RKO (cell line): ENCODE measurements at places on chromosomes 16 and 17.

- no peak for DNase-seq
Observed at GRCh38 chr16:50444526-50444925, 75.7 kb upstream of the BRD7 start.

- DNase-seq = no peak
Observed at GRCh38 chr17:79146562-79146961, 71.9 kb downstream of the ENGASE start.

- DNase-seq = no peak
Observed at GRCh38 chr17:76495663-76496400, 5.4 kb downstream of the RHBDF2 start.

DNA sequence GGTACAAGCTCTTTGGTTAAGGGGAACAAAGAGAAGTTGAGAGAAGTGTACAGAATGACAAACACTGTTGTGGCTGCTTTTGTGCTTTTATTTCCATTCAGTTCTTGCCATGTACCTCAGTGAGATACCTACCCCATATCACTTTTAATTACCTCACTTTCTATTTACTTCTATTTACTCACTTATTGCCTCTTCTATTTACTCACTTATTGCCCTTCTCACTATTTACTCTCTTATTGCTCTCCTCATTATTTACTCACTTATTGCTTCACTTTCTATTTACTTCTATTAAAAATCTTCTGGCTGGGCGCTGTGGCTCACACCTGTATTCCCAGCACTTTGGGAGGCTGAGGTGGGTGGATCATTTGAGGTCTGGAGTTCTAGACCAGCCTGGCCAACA is 41.9 kb downstream of the MBTD1 start:
- DNase-seq = no peak

DNA sequence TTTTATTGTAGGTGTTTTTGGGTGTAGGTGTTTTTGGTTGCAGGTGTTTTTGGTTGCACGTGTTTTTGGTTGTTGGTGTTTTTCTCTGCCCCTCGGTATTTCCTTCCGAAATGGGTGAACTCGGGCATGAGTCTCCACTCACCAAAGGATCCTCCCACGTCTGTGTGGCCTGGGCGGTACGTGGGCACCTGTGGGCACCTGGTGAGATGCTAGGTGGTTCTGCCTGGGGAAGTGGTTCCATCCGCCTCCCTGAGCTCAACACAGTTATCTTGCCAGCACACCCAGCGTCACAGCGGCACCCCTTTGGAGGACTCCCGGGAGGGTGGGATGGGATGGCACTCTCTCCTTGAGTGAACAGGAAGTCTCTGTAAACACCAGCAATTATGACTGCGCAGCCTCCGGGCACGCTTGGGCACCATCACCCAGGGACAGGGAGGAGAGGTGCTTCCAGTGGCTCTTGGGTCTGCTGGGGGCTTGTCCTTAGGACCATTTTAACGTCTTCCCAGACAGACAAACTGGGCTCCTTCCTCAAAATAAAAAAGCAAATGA is 29.8 kb downstream of the COX4I1 start:
- no peak for DNase-seq

DNA sequence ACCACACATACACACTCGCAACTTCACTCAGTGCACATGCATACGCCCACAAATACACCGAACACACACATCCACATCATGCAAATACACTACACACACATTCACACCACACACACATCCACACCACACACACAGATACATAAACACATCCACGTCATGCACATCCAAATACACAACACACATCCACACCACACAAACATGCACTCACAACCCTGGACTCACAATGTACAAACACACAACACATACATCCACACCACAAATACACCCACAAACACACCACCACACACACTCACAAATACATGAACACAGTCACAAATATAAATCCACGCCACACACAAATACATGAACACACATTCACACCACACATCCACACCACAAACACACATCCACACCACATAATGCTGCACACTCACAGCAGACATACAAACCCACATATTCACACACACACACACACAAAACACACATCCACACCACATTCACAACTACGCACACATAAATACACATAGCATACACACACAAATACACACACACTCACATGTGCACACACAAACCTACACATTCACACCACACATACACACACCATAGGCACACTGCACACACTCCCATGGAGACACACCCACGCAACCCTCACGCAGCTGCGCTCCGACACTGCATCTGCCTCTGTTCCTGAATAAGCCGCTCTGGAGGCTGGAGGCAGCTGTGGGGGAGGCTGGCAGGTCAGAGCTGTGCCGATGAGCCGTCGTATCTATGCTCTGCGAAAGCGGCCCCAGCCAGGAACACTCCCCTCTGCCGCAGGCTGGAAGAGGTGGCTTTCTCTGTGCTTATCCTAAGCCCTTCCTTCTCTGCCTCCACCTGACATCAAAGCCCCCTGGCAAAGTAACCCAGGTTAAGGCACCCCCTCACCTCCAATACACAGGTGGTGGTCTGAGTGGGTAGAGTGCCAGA is 141.8 kb downstream of the GRIN2A start:
- DNase-seq = no peak

GRCh38 chr16:81706327-81707295 is 72.5 kb upstream of the PLCG2 start:
- no peak for DNase-seq

GRCh38 chr16:49439050-49439449 is 65.4 kb downstream of the C16orf78 start:
- DNase-seq = no peak

DNA sequence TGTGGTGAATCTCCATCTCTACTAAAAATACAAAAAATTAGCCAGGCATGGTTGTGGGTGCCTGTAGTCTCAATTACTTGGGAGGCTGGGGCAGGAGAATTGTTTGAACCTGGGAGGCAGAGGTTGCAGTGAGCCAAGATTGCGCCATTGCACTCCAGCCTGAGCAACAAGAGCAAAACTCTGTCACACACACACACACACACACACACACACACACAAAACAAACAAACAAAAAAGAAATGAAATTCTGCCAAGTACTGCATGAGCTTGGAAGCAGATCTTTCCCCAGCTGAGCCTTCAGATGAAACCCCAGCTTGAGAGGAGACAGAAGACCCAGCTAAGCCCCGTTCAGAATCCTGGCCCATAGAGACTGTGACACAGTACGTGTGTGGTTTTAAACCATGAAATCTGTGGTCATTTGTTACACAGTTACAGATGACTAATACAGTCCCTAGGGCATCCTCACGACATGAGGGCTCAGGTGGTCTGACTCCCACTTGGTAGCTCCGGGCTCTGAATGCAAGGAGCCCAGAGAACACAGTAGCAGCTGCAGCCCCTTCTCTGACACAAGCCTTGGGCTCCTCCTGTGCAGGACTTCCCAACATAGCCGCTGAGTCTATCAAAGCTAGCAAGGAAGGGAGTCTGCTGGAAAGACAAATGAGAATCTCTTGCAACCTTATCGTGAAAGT is 132.8 kb downstream of the SEC14L1 start:
- DNase-seq = no peak

DNA sequence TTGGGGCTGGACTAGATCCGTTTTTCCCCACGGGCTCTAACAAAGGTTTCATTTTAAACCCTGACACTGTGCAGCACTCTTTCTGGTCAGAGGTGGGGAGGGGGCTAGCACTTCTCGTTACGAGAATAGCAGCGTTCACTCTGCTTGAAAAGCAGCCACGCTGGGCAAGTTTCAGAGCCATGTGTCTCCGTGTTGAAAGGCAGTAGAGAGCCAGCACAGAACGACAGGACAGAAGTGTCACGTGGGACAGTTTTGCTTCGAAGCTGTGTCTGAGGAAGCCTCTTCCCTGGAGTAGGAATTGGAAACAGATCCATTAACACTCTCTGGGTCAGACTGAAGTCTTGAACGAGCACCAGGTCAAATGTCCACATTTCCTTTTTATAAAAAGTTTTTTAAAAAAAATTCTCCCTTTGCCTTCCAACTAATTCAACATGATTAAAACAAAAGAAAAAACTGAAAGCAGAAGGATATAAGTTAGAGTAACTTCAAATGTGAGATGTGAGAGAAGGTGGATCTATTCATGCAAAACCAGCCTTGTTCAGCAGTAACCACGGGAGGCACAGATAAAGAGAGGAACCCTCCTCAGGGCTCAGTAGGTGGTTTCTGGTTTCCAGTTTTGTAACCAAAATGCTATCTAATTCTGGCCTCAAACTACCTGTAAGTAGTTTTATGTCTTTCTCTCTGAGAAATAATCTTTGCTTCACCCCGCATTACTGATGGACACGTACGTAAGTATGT is 65.0 kb downstream of the SMG6 start:
- DNase-seq = no peak

- no peak for DNase-seq
Observed at GRCh38 chr16:68715471-68715870, 21.6 kb upstream of the CDH1 start.
